ENCODE measurements at places on chromosomes 12 and 14. TPM values are rescaled to one million over a fixed set of nuclear protein-coding genes. Genes with fewer than 3 reads are reported as not detected.

FOXM1 gene
- total RNA-seq, result 97.8 TPM

TAMALIN gene
- 0.17 TPM for total RNA-seq

PSME1 gene
- total RNA-seq, result 176 TPM

MIP gene
- not detected for total RNA-seq

TOMM20L gene
- total RNA-seq, result not detected

ZC2HC1C gene
- 3.0 TPM for total RNA-seq
